Ureter (tissue), 1 donor: ENCODE measurements at places on chromosomes 6 and 20. TPM values are rescaled to one million over a fixed set of nuclear protein-coding genes. Genes with fewer than 3 reads are reported as not detected.
A peak's percentile ranks its signal among the peaks of the same experiment; 100 is the strongest.

KCNG1 gene
- total RNA-seq: 22.4 TPM

TBXT gene
- not detected for total RNA-seq

GTPBP2 gene
- 74.1 TPM for total RNA-seq

MCHR2 gene
- not detected for total RNA-seq

FAM209B gene
- not detected for total RNA-seq

ZSCAN9 gene
- 22.4 TPM for total RNA-seq

C4B gene
- total RNA-seq: 152 TPM

OPRM1 gene
- not detected for total RNA-seq

PROCR gene
- total RNA-seq: 17.6 TPM

SLC22A16 gene
- not detected for total RNA-seq

PHACTR3 gene
- 0.60 TPM for total RNA-seq

PPP1R3G gene
- 2.9 TPM for total RNA-seq

HLA-DOA gene
- total RNA-seq: 25.6 TPM

RAD21L1 gene
- not detected for total RNA-seq

GRCh38 chr20:14829906-14830305 lies 492.5 kb upstream of the FLRT3 start:
- no peak for DNase-seq

DNA sequence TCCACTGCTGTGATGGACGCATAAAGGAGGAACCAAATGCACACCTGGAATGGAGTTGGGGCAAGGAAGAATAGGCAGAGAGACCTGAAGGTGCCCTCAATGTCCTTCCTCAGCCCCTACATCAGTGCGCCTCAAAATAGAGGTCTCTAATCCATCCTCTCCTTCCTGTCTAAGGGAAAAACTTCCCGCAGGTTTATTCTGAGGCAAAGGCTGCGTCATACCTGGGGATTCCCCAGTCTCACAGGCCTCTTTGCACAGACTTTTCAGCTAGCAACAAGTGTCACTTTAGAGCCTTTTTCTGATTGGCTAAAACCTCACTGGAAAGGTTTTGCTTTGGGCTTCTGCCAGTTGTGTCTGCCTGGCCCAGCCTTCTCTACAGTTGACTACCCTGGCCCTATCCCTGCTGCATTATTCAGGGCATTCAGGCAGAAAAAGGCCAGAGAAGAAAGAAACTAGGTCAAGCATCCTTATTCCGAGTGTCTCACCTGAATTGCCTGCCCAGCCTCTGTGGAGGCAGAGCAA lies 1.8 kb upstream of the HLA-DQB1 start:
- DNase-seq: no peak

GRCh38 chr20:1174787-1175186 lies 10.0 kb downstream of the TMEM74B start:
- no peak for DNase-seq

DNA sequence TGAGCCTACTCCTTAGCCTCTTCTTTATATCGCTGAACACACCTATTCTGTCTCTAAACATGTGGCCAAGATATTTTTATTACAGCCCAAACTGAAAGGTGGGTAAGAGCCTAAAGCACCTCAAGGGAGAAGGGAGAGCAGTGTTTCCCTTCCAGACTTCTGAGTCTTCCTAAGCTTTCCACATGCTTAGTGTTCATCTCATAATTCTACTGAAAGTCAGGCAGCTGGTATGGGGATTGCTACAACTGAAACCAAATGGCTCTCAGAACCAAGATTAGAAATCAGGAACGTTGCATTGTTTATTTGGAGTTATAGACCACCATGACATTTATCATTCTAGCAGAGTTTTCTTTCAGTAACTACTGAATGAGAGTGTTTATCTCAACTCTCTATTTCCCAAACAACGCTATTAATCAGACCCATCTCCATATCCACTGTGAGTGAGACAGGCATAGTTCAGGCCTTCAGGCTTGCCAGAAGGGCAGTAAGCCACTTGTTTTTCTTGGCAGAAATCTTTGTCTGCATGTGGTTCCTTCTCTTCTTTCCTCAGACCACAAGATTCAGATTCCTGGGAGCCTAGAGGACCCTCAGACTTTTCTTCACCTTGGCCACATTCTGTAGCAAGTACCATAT lies 22.8 kb downstream of the VGLL2 start:
- DNase-seq: no peak

GRCh38 chr6:41780551-41781365 lies at the start of gene PRICKLE4:
PRICKLE4 (plus strand) TSS chr6:41780782; CDS start chr6:41783474, 2,692 bp downstream.
- no peak for DNase-seq

DNA sequence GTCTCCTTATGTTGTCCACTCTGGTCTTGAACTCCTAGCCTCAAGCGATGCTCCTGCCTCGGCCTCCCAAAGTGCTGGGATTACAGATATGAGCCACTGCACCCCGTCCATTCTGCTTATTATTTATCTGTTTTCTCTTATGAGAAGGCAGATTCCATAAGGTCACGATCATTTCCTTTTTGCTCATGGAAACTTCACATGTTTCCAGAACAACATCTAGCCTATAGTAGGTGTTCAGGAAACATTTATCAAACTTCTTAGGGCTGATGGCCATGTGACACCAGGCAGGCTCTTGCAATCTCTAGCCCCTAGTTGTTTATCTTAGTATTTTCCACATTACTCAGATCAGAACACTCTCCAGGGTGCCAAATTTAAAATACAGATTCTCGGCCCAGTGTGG lies 61.2 kb downstream of the ZFP64 start:
- no peak for DNase-seq

DNA sequence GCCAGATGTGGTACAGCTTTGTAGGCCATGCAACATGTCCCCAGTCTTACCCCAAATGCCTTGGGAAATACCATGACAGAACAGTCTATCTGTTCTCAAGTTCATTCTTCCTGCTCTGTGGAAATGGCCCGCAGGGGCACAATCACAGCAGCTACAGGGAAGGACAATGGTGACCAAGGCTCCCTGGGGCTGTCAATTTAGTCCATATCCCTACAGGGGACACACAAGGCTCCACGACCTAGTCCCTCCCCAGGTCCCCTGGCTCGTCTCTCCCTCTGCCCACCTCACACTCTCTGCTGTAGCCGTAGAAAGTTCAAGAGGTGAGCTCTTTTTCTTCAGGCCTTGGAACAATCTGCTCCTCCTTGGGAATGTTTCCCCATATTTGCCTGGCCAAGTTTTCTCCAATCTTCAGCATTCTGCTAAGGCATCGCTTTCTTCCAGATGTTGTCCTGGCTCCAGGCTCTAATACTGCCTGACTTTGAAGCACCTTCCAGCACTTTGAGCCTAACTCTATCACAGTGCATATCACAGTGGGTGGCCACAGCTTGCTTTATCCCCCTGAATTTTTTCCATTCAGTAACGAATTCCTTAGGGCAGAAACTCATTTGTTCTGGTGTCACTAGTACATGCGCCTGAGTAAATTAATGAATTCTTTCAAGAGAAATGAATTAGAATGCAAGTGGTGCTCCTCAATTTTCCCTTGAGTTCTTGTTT lies 92.6 kb downstream of the MAP3K7 start:
- DNase-seq: no peak

GRCh38 chr20:2955257-2955970 lies 82.1 kb downstream of the PTPRA start:
- DNase-seq: no peak

GRCh38 chr6:121694389-121694788 lies 258.9 kb downstream of the GJA1 start:
- DNase-seq: no peak

DNA sequence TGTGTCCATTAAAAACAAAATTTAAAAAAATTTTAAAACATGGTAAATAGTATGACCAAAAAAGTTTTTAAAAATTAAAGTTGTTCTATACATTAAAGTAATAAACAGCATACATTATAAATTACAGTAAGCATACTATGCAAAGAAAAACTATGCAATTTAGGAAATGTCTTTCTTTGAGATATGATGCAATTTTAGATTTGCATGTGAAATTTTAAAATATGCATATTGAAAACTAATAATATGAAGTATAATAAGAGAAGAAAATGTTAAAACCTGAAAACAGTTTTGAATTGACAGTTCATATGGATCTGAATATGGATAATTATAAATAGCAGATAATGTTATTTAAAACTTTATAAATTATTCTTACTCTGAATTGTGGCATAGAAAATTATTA lies 43.1 kb downstream of the ASCC3 start:
- DNase-seq: no peak

DNA sequence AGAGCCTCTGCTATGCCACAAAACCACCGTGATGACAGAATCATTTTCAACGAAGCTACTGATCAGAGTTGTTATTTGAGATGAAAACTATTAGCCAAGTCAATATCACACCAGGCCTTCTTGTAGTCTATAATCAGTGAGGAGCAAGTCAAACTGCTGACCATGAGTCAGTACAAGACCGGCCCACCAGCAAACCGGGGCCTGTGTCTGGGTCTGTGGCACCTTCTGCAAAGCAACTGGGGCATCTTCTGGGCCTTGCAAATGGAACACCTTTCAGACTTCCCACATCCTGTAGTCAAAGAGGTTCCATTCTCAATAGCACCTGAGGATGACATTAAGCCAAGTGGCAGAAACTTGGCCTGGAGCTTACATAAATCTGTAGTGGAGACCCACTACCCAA lies 38.5 kb downstream of the CPXM1 start:
- DNase-seq: no peak

DNA sequence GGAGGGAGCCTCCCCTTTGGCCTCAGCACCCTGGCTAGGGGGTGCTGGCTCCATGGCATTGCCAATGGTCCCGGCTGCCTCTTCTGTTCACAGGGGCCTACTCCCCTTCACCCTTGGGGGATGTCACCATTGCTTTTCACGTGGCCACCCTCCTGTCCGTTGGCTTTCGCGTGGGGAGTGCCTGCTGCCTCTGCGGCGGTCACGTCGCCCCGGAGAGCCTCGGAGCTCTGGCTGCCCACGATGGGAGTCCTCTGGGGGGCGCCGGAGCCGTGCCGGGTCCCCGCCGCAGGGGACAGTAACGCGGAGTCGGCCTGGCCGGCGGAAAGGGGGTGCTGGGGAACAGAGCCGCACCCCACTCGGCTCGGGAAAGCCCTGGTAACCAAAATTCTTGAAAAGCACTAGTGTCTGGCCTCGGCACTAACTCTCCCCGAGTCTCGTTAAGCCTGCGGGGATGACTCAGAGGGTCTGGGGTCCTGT lies 661 bp upstream of the HEBP2 start:
- DNase-seq: peak; percentile 50

DNA sequence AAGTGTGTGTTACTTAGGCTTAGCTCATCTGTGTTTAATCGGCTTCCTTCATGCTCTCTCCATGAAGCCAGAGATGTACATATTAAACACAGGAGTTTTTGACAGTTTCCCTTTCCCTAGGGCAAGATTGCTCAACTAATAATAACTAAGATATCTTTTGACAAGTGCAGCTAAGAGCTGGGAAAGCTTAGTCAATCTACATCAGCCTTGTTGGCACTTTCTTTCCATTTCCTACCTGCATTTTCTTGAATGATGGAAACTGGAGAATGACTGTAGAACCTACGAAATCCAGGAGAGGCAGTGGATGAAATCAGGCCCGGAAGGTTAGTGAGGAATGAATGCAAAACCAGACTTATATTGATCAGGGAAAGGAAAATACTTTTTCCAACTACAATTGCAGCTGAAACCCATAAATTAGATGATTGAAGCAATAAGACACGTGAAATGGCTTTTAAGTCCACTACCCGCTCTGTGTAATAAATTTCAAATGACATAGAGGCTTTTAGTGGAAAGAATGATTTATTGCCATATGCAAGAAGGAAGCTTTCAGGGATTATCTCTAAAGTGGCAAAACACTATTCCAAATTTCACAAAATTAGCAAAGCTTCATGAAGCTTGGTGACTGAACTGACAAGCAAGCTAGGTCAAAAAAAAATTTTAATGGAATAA lies 237.2 kb upstream of the ID4 start:
- no peak for DNase-seq

DNA sequence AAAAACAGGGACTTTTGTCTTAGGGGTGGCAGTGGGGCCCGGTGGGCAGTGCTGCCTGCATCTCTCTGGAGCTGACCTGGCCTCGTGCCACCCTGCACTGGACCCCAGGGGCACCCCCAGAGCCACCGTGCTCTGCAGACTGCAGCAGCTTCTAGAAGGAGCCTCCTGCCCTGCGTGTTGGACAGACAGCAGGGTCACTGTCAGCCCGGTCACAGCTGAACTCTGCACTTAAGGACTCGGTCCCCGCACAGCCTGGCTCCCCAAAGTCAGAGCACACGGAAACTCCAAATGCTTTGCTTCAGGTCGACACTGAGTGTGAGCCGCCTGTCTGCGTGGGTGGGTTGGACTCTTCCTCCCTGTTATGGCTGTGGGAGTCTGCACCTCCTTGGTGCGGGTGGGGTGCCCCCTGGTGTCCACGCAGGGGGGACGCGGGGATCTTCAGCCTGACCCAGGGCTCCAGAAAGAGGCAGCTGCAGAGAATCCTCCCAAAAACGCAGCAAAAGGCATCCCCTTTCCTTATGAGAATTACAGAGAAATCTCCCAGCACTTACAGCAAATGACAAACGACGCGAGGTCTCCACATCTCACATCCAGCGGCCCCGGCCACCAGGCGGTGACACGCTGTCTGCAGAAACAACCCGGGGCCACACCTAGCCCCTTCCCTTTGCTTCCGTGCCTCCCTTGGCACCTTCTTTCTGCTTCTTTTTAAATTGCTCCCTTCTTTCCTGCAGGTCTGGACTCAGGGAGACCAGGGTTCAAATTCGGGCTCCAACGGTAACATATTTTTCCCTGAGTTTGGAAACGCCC lies 36.3 kb upstream of the DACT2 start:
- DNase-seq: peak; percentile 63

DNA sequence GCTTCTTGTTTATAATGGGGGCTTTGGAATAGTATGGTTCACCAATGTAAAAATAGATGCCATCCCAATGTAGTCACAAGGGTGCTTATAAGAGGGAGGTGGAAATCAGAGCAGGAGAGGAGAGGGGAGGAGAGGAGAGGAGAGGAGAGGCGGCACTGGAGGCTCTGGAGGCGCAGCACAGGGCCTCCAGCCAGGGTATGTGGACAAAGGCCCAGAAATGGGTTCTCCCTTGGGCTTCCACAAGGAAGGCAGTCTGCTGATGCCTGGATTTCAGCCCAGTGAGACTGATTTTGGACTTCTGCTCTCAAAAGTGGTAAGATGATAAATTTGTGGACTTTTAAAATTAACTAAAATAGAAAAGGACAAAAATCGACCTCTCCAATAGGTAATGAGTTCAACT lies 116.8 kb downstream of the RNASET2 start:
- no peak for DNase-seq

DNA sequence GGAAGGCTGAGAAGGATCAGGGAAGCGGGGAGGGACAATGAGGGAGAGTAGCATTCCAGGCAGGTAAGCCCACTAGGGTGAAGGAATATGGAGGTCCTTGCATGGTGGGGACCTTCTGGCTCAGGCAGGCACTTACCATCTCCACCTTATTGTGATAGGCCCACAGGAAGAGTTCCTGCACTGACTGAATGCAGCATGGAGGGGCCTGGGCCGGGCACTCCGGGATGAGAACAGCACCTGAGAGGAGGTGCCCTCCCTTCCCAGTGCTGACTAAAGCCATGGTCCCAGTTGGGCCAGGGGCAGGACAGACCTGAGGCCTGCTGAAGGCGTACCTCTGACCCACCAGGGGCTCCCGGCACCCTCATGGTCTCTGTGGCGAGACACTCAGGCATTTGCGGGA lies 392.7 kb downstream of the CDC5L start:
- DNase-seq: no peak

GRCh38 chr6:138608896-138609295 lies 109.6 kb upstream of the NHSL1 start:
- DNase-seq: no peak
